NCI-H1436 (cell line): ENCODE measurements at places on chromosomes 4 and X.

GRCh38 chrX:104318330-104319009 is 63.7 kb upstream of the ESX1 start:
- no peak for DNase-seq

GRCh38 chr4:114217150-114217817 is 237.8 kb upstream of the ARSJ start:
- no peak for DNase-seq

GRCh38 chrX:143058120-143058519 is 32.4 kb downstream of the SPANXN4 start:
- DNase-seq, result no peak

DNA sequence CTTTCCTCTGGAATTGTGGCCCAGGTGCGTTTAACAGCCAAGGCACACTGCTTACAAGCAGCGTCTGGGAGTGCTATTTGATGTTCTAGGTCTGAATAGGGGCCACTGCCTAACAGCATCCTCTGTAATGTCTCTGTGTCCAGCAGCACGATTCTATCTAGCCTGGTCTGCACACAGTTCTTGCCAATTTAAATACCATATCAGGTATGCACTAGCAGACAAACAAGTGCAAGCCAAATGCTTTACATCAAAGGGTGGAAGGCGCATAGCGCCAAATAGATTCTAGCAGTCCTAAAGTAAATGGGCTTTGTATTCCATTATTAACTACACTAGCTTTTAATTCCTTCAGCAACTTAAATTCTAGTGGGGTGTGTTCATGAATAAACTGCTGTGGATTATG is 15.8 kb upstream of the UGDH start:
- no peak for DNase-seq

DNA sequence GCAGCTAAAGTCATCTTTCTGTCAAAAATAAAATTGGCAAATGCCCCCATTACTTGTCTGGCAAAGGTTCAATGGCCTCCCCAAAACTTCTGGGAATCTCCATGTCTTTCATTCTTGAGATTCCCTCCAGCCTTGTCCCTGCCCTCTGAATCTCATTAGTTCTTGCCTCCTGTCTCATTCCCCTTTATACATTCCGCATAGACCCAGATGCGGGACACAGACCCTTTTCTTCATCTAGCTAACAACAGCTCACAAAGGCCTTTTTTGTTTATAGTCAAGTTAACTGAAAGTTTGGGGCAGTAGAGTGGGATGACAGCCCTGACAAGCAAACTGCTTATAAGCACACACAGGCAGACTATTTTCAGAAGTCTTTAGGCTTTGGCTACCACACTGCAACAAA is 306.1 kb upstream of the FAM241A start:
- DNase-seq, result no peak

- DNase-seq, result no peak
Observed at GRCh38 chrX:154439841-154440240, 2.9 kb downstream of the GDI1 start.

DNA sequence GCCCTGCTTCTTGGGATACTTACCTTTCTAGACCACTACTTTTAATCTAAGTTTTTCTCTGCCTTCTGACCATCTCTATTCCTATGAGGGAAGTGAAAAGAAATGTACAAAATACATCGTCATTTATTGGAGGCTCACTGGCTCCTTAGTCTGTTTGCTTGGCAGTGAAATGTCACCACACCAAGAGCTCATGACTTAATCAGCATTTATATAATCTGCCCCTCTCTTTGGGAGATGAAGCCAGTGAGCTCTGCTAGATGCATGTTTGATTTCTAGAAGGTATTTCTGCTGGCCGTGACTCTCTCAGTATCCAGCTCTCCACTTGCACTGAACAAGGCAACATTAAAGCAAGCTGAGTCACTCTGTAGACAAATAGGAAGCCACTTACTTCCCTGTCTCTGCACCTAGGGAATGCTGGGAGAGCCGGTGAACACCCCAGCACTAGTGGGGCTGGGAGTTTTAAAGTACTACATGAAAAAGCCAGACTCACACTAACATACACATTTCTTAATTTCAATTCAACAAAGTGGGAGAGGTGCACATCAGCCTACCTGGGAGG is 79.1 kb downstream of the MID1IP1 start:
- no peak for DNase-seq

GRCh38 chr4:31793907-31794306 is 1073.7 kb downstream of the PCDH7 start:
- no peak for DNase-seq

GRCh38 chrX:16778993-16779392 is 7.3 kb upstream of the TXLNG start:
- no peak for DNase-seq

- DNase-seq, result no peak
Observed at GRCh38 chr4:128303986-128304385, 16.4 kb upstream of the PGRMC2 start.

- DNase-seq, result peak; percentile 43
Observed at GRCh38 chrX:53445977-53446376, 11.8 kb upstream of the HSD17B10 start.

DNA sequence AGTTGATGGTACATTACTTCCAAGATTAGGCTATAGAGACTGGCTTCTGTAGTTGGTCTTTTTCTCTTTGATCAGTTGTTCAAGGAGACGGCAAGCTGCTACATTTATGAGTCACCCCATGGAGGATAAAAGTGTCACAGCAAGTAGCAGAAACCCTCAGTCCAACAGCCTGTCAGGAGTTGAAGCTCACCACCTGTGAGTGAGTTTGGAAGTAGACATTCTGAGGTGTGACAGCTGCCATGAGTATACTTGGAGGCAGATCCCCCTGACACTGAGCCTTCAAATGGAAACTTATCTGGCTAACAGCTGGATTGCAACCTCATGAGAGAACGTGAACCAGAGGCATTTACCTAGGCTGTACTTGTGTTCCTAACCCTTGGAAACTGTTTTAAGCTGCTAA is 68.0 kb downstream of the CCNG2 start:
- DNase-seq, result no peak

- DNase-seq, result no peak
Observed at GRCh38 chr4:40471923-40472322, 136.8 kb downstream of the CHRNA9 start.

DNA sequence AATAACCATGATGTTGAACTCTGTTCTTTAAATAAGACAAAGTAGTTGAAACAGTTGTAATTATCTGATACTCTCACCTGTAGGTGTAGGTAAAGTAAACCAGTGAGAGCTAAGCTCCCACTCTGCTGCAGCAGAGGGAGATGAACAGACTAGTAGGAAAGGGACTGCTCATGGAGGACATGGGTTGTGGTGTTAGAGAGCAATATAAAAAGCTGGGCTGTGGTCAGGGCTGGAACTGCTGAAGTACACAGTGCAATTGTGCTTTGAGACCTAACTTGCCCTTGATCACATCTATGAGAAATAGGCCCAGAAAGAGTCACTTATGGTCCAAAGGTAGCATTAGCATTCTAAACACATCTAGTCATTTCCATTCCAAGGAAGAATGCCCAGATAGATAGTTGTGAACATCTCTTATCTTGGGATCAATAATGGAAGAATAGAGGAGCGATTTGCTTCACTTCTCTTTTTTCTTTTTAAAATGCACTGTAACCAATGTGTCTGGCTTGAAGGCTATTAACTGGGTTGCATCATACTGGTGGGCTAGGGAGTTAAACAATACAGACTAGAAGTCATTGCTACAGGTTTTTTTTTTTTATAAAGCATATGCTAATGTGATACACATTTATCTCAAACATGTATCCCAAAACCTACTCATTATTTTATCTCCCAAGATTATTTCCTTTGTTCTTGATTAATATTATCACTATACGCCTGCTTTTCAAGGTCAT is 251.3 kb upstream of the CENPE start:
- no peak for DNase-seq

- no peak for DNase-seq
Observed at GRCh38 chr4:153564630-153565525, 98.7 kb downstream of the TMEM131L start.

GRCh38 chr4:78022517-78022916 is 34.6 kb upstream of the FRAS1 start:
- DNase-seq, result no peak

- DNase-seq, result peak; percentile 30
Observed at GRCh38 chr4:131091896-131092295, 1995.9 kb downstream of the C4orf33 start.

GRCh38 chr4:105469736-105470135 is 4.1 kb downstream of the PPA2 start:
- no peak for DNase-seq

- DNase-seq, result no peak
Observed at GRCh38 chr4:7078025-7078424, 10.2 kb upstream of the GRPEL1 start.

DNA sequence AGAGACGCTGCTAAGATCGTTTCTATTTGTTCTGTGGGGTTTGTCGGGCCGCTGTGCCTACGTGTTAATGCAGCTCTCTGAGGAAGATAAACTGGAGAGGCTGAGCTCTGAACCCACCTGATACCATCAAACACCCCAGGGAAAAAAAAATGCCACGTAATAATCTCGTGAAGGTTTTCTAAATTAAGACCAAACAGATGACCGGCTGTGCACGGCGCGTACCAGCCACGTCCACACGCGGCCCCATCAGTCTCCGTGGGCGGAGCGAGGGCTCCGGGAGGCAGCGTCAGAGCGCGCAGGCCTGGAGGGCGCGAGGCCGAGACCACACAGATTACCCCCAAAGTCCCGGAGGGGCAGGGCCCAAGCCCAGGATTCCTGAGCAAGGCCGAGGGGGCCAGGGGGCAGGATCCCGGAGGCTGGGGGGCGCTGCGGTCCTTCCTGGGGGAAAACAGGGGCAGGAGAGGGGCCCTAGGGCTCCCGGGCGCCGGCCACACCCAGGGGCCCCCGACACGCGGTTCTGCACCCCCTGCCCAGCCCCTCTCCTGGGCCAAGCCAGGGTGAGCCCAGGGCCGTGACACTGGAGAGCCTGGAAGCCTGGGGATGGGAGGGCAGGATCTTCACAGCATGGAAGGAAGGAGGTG is 91.9 kb downstream of the FAM53A start:
- no peak for DNase-seq
